Cortex of kidney (tissue), 1 donor: ENCODE measurements at places on chromosomes 6 and 20.

DNA sequence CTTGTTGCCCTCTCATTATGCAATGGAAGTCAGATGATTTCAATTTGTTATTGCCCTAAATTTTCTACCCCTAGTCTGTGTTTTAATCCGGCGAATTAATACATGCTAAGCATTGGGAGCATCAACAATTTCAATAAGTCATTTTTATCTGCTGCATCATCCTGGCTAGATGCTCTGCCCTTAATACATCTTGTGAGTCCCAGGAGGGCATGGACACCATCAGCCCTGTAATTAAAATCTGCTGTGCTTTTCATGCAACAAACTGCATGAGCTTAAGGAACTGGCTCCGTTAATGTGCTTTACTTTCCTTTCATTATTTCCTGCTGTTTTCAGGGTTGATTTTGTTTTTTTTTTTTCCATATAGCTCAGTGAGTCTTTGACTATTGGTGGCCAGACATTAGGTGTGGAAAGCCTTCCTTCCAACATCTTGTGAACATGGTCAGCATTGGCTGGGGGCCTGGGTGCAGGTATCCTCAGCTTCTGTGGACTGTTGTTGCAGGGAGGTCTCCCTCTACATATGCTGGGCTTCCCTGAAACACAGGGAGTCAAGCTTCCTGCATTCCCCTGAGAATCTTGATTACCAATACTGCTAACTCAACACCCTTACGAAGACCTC is 8.5 kb upstream of the PBOV1 start:
- DNase-seq = no peak

DNA sequence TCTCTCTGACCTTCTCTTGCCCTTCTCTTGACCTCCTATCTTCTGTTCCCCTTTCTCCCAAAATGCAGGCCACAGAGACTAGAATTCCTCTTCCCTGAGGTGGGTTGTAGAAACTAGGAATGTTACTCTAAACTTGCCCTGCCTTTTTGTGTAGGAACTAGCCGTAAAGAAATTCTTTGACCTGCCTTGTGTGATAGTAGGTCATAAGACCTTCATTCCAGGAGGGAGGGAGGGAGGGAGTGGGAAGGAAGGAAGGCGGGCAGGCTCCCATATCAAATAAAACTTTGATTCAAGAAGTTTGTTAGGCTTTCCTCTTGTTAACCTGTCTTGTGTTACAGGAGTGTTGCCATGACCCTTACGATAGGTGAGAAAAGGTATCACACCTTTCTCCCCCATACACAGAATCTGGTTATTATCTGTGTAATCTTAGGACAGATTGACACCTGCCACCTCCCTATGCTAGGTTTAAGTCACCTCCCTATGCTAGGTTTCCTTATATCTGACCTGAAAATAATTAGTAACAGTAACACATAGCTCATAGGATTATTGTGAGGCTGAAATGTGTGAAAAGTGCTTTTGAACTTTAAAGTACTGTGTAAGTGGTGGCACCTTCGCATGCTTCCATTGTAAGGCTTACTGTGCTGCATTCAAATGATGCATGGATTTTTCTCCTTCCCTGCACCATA is 32.6 kb upstream of the FUCA2 start:
- DNase-seq = no peak

- DNase-seq = no peak
Measured at GRCh38 chr6:5214570-5215052, 46.1 kb downstream of the LYRM4 start.

DNA sequence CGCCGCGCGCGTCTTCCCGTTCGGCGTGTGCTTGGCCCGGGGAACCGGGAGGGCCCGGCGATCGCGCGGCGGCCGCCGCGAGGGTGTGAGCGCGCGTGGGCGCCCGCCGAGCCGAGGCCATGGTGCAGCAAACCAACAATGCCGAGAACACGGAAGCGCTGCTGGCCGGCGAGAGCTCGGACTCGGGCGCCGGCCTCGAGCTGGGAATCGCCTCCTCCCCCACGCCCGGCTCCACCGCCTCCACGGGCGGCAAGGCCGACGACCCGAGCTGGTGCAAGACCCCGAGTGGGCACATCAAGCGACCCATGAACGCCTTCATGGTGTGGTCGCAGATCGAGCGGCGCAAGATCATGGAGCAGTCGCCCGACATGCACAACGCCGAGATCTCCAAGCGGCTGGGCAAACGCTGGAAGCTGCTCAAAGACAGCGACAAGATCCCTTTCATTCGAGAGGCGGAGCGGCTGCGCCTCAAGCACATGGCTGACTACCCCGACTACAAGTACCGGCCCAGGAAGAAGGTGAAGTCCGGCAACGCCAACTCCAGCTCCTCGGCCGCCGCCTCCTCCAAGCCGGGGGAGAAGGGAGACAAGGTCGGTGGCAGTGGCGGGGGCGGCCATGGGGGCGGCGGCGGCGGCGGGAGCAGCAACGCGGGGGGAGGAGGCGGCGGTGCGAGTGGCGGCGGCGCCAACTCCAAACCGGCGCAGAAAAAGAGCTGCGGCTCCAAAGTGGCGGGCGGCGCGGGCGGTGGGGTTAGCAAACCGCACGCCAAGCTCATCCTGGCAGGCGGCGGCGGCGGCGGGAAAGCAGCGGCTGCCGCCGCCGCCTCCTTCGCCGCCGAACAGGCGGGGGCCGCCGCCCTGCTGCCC is 1.1 kb downstream of the SOX4 start:
- no peak for DNase-seq

GRCh38 chr6:90369024-90369519 is 72.4 kb upstream of the BACH2 start:
- no peak for DNase-seq
